ENCODE measurements at places on chromosomes 13 and 19.

DNA sequence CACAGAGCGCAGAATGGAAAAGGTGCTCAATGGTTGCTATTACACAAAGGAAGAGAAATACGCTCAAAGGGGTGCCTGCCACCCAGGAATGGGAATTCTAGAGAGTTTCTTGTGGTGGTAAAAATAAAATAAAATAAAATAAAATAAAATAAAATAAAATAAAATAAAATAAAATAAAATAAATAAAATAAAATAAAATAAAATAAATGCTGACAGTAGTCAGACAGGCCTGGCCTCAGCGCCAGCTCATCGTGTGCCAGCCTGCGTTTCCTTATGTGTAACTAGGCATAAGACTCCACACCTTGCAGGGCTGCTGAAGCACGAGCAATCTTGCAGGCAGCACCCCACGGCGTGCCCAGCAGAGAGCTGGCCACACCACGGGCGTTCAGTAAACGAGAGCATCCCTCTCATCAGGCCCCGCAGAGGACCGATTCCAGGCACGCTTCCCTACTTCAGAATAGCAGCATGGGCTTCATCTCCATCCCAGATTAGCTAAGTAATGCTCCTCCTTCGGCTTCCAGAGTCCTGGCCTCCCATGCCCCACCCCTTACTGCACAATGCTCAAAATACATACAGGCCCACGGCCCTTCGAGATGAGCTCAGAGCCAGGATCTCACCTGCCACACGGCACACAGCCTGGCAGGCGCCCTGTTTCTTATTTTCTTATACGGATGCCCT lies 5.6 kb downstream of the NAPA start:
- DNase-seq: no peak

DNA sequence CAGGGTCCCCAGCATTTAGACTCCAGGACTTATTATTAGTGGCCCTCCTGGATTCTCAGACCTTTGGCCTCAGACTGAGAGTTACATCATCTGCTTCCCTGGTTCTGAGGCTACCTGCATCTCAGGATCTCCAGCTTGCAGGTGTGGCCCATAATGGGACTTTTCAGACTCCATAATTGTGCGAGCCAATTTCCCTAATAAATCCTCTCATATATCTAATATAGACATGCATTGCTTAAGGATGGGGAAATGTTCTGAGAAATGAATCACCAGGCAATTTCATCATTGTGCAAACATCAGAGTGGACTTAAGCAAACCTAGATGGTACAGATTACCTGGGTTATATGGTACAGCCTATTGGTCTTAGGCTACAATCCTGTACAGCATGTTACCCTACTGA lies 116.5 kb upstream of the FBXL3 start:
- DNase-seq: no peak

DNA sequence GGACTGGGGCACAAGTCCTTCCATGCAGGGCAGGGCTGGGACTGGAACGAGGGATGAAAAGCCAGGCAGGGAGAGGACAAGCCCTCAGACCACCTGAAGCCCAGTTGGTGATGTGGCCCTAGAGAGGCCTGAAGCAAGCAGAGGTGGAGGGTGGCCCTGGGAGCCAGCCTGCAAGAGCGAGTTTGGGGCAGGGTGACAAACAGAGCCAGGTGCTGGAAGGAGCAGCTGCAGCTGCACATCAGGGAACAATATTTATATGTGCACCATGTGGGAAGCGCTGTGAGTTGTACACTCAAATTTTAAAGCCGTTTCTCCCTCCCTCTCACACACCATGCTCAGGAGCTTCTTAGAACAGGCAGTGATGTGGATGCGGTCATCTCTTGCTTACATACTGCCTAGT lies 67.8 kb downstream of the FGF9 start:
- peak; percentile 94 for DNase-seq

DNA sequence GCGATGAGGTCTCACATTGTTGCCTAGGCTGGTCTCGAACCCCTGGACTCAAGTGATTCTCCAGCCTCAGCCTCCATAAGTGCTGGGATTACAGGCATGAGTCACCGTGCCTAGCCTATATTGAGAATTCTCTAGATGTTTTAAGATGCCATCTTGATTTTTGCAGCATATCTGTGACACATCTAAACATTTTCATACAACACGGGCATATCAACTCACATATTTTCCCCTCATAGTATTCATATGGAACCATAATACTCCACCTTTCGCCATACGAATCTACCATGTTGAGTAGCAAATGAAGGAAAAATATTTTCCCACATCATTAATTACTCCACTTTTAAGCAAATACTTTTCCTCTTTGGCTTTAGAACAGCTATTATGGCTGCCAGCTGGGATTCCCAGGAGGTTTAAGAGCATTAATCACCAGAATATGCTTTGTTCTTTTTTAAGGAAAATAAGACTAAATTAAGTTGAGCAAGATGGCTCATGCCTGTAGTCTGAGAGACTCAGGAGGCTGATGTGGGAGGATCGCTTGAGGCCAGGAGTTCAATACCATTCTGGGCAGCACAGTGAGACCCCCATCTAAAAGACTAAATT lies 56.9 kb upstream of the GTF2F2 start:
- no peak for DNase-seq

DNA sequence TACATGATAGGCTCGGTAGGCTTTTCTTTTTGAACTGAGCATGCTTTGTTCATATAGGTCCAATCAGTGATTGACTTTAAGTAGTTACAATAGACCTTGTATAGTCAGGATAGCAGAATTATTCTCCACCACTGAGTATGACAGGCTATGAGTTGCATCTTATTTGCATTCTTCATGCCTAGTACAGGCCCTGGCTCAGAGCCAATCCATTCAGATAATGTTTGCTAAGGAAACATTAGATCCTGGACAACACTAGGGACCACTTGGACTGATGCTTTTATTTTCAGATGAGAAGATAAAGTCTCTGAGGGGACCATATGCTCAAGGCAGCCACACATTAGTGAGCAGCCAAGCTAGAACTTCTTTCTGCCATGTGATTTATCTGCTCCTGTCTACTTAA lies 133.9 kb downstream of the KL start:
- peak; percentile 59 for DNase-seq

- DNase-seq: no peak
Observed at GRCh38 chr19:16779539-16780163, 49.5 kb upstream of the SIN3B start.

GRCh38 chr19:48554385-48555091 lies 2.6 kb downstream of the SULT2B1 start:
- DNase-seq: no peak
